Hypothalamus (tissue), 51 donors: ENCODE measurements at places on chromosomes 2 and 18.

DNA sequence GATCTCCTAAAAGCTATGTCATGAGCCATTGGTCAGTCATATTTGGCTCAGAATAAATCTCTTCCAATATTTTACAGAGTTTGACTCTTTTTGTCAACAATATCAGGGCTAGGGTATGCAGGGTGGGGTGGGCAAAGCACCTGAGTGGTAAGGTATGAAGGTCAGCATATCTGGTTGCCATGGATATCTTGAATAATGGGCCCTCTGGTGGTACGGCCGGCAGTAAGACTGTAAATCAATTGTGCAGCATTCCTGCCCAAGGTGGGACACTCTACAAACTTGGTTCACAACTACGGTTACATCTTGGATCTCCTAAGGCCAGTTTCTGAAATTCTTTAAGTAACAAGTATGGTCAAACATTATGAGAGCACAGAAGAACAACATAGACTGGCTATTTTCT, 119.6 kb downstream of the SPOPL start:
- no peak for DNase-seq

GRCh38 chr2:239536186-239536585, 135.4 kb upstream of the HDAC4 start:
- no peak for DNase-seq

- DNase-seq: no peak
Observed at GRCh38 chr2:11777066-11777782, 30.8 kb downstream of the LPIN1 start.

GRCh38 chr2:121665504-121665903, 16.2 kb upstream of the CLASP1 start:
- no peak for DNase-seq

DNA sequence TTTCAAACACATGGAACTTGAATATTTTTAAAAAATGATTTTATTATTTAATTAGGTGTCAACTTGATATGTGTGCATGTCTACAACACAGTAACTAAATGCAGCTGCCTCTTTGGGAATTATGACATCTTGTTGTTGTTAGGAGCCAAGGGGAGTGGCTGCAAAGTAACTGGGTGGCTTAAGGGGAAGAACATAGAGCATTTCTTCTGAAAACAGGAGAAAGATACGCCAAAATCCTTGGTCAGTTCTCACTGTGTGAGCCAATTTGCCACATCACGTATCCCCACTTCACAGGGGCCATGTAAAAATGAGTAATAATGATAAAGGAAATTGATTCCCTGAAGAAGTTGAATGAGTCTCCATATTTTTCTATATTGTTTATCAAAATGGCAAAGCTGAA, 309.8 kb upstream of the COL3A1 start:
- DNase-seq: no peak

GRCh38 chr2:168272225-168272624, 24.8 kb upstream of the STK39 start:
- no peak for DNase-seq
